ENCODE measurements at places on chromosomes 2 and 18.

- peak; percentile 83 for DNase-seq
Observed at GRCh38 chr2:9191041-9191481, 15.6 kb upstream of the ASAP2 start.

- DNase-seq = no peak
Observed at GRCh38 chr2:12742891-12743290, 26.2 kb downstream of the TRIB2 start.

- DNase-seq = peak; percentile 16
Observed at GRCh38 chr2:161206471-161207032, 46.3 kb downstream of the TANK start.

DNA sequence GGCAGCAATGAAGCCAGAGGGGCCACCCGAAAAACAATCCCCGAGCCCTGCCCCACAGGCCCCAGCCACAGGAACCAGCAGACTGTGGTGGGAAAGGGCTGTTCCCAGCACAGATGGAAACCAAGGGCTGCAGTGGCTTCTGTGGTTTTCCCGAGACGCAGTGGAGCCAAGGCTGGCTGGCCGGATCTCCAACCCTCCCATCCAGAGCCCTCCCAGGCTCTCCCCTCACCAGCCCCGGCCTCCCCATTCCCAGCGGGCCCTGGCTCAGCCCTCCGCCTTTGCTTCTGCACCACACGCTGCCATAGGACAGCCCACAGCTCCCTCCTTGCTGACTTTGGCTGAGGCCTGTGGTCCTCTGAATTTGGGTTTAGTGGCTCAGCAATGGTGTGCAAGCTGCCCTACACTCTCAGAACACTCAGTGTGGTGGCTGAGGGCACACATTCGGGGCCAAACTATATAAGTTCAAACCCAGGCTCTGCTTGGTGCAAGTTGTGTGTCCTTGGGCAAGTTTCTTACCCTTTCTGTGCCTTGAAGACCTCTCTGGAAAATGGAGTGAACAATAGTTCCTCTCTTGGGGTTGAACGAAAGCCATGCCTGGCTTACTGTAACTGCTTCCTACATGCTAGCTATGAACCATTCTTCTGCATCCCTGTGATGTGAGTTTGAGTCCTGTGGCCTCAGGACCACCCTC lies 200.1 kb downstream of the SMAD7 start:
- DNase-seq = peak; percentile 74

GRCh38 chr2:105315314-105315713 lies 14.2 kb downstream of the TGFBRAP1 start:
- no peak for DNase-seq

DNA sequence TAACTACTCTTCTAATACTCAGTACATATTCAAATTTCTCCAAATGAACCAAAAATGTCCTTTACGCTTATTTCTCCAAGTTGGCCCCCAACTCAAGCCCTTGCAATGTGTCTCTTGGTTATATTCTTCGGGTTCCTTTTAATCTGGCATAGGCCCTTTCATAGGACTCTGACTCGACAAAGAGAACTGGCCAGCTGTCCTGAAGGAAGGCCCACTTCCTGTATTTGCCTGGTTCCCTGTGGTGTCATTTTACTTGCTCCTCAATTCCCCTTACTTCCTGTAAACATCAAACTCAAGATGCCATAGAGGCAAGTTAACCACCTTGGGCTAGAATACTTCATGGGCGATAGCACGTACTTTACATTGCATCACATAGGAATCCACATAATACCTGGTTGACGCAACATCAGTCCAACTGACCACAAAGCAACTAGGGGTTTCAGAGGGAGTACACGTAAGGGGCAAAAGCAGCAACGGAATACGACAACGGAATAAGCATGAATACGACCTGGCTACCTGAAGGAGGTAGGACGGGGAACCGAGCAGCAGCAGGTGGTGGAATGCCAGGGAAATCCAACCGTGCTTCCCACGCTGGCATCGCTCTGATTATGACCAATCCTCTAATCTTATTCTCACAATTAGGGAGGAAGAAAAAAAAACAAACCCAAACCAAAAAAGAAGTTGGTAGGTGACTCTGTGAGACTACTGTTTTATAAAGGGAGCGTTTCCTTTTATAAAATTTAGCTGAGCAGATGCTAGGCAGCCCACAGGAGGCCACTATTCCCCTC lies 823 bp upstream of the GORASP2 start:
- peak; percentile 15 for DNase-seq

DNA sequence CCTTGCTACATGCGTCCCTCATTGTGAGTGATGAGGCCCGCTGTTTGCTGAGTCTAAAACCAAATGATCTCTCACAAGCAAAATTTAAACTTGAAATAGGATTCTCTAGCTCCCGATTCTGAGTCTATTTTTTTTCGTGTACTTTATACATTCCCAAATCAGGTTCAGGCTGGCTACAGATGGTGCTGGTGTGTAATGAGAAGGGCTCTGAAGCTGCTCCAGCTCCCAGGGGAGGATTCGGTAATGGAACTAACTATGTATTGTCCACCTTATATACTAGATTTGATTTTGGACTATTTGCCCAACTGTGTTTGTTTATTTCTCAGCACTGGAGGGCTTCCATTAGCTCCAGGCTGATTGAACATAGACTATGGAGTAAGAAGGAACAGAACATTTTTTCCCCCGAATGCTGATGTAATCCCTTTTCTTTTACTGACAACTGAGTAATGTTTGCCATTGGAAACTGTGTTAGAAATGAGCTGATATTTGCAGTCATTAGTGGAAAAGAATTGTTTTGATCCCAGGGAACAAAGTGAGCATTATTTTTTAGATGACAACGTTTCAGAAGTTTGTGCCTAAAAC lies 274.0 kb upstream of the FIGN start:
- no peak for DNase-seq

GRCh38 chr2:31319406-31320175 lies 85.6 kb downstream of the EHD3 start:
- DNase-seq = peak; percentile 46

DNA sequence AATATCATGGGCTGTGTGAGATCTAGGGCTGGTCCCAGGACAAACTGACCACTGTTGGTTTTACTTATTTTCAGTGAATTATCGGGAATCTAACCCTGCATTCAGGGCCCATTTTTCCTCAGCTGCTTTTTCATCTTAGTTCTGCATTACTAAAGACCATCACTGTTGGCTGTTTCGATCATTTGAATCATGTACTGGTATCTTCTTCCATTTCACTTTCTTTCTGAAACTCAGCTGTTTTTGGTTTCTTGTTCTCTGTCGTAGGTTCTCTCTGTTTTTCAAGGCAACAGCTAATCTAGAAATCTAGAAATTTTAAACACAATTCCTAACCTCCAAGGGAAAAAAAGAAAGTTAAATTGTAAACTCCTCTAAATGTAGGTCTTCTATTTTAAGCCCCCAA lies 159.9 kb upstream of the SESTD1 start:
- DNase-seq = no peak

- peak; percentile 50 for DNase-seq
Observed at GRCh38 chr2:195531754-195532153, 125.3 kb upstream of the SLC39A10 start.

- DNase-seq = no peak
Observed at GRCh38 chr18:44620812-44621211, 59.9 kb upstream of the SETBP1 start.

DNA sequence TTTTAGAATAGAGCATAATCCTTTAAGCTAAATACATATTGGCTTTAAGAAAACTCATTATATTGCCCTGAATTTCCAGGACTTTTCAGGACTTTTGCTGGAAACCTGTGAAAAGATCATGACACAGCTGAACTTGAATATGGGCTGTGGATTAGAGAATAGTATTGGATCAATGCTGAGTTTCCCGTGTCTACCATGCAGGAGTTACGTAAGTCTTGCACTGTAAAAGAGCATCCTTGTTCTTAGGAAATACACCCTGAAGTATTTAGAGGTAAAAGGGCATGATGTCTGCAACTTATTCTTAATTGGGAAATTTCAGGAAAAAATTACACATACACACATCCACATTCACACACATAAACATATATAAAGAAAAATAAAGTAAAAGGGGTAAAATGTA lies 82.1 kb downstream of the ZFP36L2 start:
- DNase-seq = no peak

DNA sequence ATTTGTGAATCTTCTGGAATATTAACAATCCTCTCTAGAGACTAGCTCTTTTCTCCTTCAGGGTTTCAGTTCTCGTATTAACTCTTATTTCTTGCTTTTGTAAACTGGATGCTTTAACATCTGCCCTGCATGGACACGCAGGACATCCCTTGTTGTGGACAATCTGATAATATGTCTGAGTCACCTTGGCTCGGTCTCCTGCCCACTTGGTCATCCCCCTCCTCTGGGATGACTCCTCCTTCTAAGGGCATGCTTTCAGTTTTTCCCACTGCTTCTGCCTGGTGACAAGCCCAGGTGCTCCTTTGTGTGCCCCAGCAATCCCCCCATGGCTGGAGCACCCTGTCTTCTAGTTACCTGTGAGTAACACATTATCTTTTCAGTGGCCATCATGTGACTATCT lies 460.5 kb downstream of the DSC3 start:
- no peak for DNase-seq

DNA sequence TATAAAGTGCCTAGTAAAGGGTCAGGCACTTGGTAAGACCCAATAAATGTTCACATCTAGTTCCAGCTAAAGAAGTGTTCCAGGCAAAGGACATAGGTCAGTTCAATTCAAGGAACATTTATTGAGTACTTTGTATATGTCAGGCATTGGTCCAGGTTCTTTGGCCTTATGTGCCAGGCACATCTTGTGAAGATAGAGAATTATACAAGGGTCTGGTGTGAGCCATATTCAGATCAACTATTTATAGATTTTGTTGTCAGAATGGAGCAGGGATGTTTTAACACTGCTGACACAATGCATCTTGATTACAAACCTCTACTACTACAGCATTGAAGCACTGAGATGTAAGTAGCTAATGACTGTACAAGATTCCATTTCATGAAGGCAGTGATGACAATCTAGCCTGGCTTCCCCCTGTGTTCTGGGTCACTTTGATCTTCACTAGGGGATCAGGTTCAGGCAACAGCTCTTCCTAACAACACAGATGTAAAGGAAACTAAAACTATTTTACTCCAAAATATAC lies 18.1 kb upstream of the MSTN start:
- DNase-seq = no peak

DNA sequence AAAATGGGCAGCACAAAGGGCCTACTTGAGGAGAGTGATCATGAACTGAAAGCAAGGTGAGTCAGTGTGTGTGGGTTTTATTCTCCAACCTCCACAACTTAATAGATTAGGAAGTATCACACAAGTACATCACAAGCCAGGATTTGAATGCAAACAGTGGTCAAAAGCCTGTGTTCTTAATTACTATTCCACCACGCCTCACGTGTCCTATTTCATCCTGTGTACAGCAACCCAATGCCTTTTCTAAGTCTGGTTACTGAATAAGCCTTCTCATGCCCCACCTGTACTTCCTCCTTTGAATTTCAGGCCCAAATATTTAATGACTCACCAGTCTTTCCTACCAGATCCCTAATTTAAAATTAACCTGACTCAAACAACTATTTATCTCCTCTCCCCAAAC lies 755.7 kb upstream of the SLC8A1 start:
- DNase-seq = no peak

DNA sequence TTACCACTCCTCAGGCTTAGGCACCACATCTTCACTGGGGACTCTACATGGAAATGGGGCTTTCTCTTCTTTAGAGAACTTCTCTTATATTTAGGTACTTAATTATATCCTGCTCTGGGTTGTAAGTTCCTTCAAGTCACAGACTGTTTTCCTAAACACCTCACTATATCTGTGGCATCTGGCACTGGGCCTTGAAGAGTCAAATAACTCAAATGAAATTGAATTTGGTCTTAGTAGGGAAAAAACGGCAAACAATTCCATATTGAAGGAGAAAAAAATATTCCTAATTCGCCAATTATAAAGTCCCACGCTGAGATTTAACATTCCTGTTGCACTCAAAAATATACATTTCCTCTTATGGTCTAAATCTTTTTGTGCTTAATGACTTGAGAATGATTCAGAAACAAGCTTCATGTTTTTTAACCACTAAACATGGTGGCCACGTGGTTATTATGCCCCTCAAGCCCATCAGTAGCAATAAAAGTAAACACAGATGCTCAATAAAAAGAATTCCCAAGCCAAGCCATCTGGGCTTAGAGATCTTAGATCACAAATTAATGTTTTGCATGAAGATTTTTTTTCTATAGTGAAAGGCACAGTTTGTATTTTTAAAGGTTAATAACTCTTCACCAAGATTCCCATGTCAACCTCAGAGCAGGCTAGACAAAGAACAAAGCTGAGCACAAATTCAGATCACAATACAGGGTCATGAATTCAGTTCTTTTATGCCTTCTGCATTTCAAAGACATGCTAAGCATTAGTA lies 105.5 kb upstream of the SYT4 start:
- no peak for DNase-seq

GRCh38 chr2:189821953-189822748 lies 37.9 kb downstream of the PMS1 start:
- DNase-seq = peak; percentile 55

GRCh38 chr2:209642146-209642820 lies 129.3 kb upstream of the UNC80 start:
- peak; percentile 50 for DNase-seq

DNA sequence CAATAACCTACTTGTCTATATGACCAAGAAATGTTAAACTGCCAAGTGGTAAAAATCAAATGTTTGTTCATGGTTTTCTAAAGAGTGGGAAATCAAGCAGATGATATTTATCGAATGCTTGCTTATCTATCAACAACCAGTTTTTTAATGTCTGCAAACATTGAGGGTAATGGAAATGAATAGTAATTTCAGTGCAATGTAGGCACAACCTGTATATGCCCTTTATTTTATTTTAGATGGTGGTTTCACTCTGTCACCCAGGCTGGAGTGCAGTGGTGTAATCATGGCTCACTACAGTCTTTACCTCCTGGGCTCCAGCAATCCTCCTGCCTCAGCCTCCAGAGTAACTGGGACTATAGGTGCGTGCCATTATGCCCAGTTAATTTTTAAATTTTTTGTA lies 46.0 kb upstream of the CD28 start:
- DNase-seq = no peak

DNA sequence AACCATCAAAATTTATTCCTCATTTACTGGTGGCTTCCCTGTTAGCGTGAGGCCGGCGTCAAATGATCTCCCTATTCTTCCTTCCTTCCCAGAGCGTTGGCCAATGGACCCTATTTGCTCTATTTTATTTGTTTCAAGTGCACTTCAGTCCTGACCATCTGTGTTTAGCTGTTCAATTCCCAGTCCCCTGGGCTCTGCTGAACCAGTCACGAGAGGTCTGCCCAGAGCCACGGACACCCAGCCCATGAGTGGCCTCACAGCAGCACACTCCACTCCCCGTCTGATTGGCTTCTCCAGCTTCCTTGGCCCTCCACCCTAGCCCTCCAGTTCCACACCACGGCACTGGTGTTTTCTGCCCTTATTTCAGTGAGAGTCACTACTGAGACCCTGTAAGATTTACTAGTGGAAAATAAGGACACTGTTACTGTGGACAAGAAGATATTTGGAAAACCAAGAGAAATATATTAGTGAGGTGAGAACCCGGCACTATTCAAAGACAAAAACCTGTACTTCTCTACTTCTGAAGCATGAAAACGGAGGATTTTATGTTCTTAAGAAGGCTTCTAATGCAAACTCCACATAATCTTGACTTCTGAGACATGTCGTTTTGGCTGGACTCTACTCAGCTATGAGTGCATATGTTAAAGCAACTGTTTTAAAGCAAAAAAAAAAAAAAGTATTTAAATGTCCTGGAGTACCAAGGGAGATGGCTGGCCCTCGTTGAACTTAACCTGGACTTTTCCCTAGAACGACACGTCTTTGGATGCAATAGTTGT lies 86.6 kb downstream of the COL6A3 start:
- DNase-seq = no peak

Measured in fibroblast of skin of right biceps (primary cell).